HCT116 (cell line): ENCODE measurements at places on chromosomes 6 and 20.

DNA sequence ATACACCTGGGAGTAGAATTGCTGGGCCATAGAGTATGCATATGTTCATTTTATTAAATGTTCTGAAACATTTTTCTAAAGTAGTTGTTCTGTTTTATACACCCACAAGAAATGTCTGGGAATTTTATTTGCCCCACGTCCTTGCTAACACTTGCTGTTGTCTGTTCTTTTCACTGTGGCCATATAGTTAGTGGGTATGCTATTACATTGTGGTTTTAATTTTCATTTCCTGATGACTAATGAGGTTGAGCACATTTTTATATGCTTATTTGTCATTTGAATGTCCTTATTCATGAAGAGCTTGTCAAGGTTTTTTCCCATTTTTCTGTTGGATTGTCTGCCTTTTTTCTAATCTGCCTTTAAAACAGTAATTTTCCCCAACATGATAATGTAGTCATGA is 41.5 kb upstream of the TGM3 start:
- no peak for DNase-seq

DNA sequence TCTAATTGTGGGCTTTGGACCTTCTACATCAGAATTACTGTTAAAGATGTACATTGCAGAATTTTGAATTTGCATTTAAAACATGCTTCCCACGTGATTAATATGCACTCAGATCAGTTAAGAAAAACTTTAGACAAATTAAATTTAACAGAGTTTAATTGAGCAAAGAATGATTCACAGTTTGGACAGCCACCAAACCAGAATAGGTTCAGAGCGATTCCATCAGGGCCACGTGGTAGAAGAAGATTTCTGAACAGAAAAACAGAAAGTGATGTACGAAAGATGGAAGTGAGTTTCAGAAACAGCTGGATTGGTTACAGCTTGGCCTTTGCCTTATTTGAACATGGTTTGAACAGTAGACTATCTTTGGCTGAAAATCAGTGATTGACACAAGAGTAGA is 704.2 kb upstream of the MAP3K7 start:
- no peak for DNase-seq

- DNase-seq = no peak
These were observed 260.7 kb upstream of the ECI2 start for GRCh38 chr6:4396044-4396443.

GRCh38 chr6:135534773-135535380 is 37.3 kb upstream of the AHI1 start:
- no peak for DNase-seq

GRCh38 chr6:80605165-80605989 is 498.9 kb downstream of the BCKDHB start:
- peak; percentile 42 for DNase-seq

DNA sequence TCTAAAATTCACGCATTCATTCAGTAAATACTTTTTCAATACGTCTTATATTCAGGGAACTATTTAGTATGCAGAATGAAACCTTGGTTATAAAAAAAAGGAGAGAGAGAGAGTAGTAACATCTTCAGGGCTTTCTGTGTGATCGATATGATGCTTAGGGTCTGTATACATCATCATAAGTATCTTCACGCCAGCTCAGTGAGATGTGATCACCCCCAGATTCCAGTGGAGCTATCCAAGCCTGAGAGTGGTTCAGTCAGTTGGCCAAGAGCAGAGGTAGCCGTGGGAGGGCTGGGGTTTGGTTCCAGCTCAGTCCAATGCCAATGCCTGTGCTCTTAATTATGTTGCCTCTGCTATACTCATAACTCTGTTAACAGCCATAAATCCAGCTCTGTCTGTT is 8.6 kb downstream of the CD83 start:
- no peak for DNase-seq

- DNase-seq = no peak
These were observed 16.4 kb downstream of the PXDC1 start for GRCh38 chr6:3735029-3735605.
